Uterus (tissue), 4 donors: ENCODE measurements at places on chromosomes 3 and 15.

DNA sequence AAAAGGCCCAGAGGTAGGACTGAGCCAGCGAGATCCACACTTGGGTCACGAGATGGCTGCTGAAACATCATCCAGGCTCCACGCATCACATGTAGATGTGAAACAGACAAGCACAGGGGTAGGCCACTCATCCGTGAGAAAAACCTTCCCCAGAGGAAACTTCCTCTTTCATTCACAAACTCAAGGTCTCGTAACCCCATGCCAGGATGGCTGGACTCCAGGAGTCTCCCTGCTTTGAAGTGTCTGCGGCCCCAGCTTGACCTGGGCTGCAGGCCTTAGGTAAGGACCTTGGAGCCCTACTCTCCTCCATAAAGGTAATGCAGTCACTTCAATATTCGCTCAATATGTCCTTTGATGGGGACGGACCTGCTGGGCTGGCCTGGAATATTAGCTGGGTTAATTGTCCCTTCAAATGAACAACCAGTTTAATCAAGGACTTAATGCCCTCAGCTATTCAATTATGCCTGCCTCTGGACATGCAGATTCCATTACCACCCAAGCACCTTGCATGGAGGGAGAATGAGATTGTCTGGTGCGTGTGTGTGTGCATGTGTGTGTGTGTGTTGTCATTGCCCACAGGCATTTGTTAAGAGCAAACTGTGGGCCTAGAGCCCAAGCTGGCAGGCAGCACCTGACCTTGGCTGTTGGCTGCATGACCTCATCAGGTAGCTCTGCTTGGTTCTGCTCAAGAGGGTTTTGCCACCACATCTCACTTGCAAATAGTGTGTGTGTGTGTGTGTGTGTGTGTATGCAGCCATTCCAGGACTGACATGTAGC is 186.9 kb upstream of the TLE3 start:
- DNase-seq, result no peak

DNA sequence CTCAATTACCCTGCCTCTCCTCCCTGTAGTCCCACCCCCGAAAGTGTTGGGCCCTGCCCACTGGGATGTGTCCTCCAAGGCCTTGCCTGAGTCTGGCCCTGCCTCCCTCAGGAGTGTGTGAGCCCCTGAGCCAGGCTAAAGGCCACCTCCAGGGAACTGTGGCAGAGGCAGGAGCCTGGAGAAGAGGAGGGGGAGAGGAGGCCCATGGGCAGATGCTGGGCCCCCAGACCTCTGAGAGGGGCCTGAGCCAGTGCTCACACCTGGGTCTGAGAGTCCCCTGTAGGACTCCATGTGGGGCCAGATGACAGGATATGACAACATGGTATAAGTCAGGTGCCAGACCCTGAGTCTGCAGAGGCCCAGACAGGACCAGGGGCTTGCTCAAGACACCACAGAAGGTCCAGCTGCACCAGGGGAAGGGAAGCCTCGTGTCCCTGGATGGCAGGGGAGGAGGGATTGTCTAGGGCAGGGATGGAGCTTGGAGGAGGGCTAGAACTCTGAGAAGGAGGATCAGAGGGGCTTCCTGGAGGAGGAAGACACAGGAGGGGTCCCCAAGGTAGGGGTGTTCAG is 217.9 kb downstream of the TBC1D2B start:
- no peak for DNase-seq

- no peak for DNase-seq
These were observed 205.4 kb upstream of the UBE2E1 start for GRCh38 chr3:23600167-23600871.

DNA sequence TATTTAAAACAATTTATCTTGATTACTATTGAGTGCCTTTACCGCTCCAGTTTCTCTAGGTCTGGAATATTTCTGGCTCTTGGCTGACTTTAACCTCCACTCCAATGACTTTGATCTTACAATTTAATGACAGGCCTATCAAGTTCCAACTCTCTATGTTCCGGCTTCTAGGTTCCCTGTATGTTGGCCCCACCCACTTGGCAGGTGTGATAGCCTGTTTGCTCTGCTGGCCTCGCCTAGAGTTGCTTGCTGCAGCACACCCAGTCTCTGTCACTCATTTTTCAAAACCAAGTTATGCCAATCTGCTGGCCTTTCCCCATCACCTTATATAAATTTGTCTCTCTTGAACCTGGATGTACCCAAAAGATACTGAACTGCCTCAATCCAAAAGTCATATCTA is 428.0 kb downstream of the ROBO1 start:
- DNase-seq, result no peak

- DNase-seq, result no peak
These were observed 34.4 kb downstream of the FAM240A start for GRCh38 chr3:46646700-46647099.

DNA sequence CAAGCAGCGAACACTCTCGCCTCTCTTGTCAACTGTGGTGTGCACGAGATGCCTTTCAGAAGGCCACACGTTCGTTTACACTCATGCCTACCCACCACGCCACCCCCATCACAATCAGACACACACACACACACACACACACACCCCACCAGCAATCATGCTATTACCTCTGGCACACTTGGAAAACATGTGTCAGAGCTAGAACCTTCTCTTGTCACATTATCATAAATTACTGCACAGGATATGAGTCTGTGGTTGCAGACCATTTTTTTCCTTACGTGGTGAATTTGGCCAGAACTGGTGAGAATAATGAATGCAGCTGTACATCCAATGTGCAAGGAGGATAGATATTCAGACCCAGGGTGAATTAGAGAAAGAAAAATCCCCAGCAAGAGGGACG is 52.4 kb downstream of the TRIM69 start:
- DNase-seq, result no peak

DNA sequence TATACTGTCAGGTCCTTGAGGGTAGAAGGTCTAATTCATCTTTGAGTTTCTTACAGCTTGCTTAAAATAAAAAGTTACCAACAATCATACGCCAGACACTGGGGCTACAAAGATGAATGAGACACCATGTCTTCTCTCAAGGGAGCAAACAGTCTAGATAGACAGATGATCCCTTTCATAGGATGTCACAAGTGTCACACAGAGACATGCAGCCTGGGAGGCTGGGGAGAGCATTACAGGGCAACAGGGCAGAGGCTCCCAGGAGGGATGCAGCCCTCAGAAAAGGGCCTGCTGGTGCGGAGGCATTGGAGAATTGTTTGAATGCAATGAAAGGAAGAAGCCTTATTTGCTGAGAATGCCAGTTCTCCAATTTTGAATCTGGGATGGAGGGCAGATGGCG is 39.0 kb downstream of the DRD3 start:
- no peak for DNase-seq

DNA sequence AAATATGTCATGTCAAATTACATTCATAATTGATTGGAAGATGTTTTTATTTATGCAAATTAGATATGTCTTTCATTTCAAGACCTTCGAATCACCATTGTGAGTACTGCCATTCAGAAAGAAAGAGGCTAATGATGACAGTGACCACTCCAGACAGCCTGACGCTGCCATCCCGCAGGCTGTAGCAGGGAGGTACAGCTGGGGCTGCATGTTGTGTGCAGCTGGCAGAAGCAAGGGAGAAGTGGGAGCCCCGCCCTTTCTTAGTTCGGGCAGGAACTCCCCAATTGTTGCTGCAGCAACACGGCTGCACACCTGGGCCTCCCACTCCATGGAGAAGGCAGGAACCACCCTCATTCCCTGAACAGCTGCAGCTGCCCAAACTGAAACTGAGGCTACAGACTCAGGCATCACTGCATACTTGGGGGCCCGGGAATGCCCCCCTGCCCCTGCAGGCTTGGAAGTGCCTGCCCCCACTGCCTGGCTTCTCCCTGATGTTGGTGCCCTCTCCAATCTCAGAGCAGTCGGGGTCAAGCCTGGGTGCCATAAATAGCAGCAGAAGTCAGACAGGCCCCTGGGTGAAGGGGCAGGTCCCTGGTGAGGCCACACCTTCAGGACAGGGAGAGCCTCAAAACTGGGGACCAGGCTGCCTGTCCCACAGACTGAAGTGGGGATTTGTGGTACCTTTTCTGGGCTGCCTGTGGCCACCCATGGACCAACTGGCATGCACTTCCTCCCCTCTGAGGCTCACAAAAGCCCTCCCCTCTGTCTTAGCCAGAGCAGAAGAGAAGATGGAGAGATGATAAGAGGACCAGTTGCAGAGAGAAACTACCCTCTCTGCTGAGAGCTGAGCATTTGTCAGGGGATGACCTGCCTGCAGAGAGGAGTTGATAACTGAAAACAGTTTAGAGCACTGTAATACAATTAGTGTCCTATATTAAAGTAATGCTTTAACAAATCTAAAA is 964.6 kb downstream of the SI start:
- no peak for DNase-seq

GRCh38 chr3:177251755-177252154 is 54.5 kb upstream of the TBL1XR1 start:
- no peak for DNase-seq

DNA sequence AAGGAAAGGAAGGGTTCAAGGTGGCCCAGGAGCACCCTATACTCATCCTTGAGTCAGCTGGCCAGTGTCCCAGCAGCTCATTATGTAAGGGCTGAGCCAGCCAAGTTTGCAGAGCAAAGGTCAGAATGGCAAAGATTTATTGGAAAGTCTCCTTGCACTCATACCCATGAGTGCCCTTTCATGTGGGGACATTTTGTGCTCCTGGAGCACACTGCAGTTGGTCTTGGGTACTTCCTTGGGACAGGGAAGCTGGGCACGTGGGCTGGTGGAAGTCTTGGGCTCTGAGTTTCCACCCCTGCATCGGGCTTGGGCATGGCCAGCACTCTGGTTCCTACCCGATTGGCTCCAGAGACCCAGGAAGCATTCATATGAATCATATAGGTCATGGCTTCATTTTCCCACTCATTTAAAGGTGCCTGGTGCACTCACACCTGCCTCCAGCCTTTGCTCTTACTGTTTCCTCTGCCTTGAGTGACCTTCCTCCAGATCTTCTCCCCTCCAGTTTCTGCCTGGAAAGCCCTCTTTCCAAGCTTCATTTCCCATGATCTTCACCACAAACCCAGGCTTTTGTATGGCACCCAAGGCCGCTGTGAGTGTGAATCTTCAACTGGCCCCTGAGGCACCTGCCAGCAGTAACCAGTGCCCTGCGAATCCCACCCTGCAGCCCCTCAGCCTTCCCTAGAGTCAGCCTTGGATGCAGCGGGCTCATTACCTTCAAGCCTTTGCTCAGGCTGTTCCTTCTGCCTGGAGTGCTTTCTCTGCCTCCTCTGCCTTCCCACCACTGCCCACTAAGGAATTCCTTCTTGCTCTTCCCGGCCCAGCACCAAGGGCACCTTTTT is 10.5 kb upstream of the PRKCD start:
- no peak for DNase-seq

DNA sequence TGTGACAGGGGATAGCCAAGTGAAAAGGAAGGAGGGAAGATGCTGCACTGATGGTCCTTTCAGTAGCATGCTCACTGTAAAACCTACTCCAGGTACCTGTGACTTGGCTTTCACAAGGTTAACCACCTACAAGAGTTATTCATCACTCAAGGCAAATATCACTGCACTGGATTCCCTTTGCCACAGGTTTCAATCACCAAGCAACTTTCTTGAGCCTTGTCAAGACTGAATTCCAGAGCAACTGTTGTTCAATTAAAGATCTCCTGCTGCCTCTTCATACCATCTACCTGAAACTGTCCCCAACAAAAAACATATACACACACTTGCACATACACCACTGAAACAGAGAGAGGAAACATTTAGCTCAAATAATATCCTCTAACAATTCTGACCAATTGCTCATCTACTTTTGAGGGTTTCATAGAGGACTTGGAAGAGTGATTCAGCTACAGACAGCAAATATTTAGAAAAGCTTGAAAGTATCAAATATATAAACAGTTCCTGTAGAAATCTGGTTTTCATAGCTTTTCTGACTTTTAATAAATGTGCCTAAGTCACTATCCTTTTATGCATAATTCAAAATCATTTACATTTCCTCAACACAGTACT is 6.5 kb downstream of the IGF2BP2 start:
- no peak for DNase-seq

DNA sequence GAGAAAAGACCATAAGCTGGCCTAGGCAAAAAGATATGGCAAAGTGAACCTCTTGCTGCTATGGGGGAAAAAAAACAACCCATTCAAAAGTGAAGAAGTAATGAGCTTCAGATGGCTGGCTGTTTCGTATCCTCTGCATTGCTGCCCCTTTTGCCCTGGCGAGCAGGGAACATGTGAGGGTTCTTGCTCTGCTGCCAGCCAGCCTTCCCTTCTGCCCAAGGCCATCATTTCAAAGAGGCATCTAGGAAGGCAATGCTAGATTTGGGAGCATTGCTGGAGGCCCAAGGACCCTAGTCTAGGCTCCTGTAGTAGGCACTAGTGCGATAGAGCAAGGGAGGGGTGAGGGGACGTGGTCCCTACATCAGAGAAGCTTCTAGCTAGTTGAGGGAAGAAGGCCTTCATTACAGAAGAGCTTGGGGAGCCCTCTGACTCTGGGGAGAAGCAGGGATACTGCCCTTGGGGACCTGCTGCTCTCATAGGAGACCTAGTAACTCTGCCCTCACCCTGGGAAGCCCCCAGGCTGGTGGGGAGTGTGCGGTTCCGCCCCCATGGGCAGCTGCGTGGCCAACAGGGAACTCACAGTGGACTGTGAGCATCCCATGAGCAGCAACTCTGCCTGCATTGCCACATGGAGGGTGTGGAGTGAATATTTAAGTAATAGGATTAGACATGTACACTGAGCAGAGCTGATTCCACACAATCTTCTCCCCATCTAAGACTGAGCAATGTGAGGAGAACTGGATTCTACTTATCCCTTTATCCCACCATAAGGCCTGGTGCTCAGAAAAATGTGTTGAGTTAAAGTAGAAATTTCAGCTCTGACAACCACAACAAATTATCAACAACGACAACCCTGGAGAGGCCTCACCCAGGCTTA is 21.3 kb downstream of the ITGA11 start:
- peak; percentile 13 for DNase-seq

GRCh38 chr3:184568924-184569829 is 7.6 kb downstream of the EPHB3 start:
- DNase-seq, result peak; percentile 93

GRCh38 chr3:186909078-186909853 is 21.1 kb upstream of the ST6GAL1 start:
- no peak for DNase-seq

DNA sequence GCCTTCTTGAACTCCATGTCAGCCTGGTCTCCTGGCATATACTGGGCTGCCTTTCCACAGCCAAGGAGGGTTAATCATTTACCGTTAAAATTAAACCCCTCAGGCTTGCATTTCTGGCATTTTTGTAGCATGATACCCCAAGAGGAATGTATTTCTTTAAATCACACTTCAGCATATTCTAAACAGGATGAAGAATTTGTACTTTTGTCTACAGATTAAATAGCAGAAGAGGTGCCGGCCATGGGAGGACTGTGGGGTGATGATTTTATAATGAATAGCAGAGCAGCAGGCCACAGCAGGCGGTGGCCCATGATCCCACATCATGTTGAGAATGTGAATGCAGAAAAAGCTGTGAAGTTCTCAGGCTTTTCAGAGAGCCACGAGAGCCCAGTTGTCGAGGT is 90.2 kb downstream of the ARNT2 start:
- DNase-seq, result no peak

- DNase-seq, result no peak
These were observed 153.1 kb downstream of the LIPC start for GRCh38 chr15:58584789-58585461.

GRCh38 chr3:36945333-36945980 is 603 bp upstream of the TRANK1 start:
- no peak for DNase-seq
